ENCODE measurements at places on chromosomes 5 and 9.

- DNase-seq: no peak
Observed at GRCh38 chr9:23635276-23635675, 190.8 kb downstream of the ELAVL2 start.

- DNase-seq: no peak
Observed at GRCh38 chr5:30604648-30605262, 588.7 kb upstream of the CDH6 start.

GRCh38 chr9:99181206-99181605 is 40.5 kb downstream of the ALG2 start:
- no peak for DNase-seq

- no peak for DNase-seq
Observed at GRCh38 chr9:86706391-86706790, 240.9 kb downstream of the GAS1 start.

- DNase-seq: no peak
Observed at GRCh38 chr5:124349931-124350330, 396.5 kb downstream of the ZNF608 start.

DNA sequence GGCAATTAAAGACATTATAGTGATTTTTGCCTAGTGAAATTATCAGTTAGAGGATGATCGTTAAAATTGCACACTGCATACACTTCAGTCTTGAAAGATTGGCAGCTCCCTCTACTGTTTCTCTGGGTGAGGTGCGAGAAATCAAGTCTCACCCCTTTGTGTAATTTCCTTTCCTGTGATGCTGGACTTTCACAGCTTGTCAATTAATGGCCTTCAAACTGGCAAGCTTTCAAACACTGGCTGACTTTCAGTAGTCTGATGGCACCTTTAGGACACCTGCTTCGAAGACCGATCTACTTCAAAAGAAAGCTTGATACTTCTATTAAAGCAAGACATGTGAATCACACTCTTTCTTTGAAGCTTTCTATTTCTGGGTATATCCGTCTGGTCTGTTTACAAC is 706.7 kb upstream of the PTPRD start:
- DNase-seq: no peak

GRCh38 chr5:126122942-126123341 is 300.3 kb upstream of the GRAMD2B start:
- no peak for DNase-seq

GRCh38 chr9:133004999-133005760 is 25.6 kb upstream of the GTF3C5 start:
- no peak for DNase-seq

- no peak for DNase-seq
Observed at GRCh38 chr9:78573669-78574068, 276.7 kb downstream of the PSAT1 start.

DNA sequence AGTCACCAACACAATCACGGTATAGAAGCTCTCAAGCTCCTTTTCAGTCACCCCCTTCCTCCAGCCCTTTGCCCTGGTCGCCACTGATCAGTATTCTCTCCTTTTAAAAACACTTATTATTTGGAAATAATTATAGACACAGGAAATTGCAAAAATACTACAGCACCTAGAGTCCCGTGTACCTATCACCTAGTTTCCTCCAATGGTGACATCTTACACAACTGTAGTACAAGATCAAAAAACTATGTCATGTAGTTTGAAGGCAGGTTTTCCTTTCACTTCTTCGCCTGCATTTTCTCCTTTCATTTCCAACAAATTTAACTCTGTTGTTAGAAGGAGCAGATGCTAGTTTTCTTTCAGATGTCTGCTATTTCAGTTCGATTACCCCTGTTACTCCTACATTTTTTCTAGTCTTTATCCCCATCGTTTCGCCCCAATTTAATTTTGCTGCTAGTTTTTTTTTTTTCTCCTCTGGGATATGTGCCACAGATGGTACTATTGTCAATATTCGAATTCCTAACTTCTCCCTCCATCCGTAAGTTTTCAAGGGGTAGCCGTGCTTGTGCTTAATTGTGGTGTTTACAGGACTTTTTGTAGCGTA is 612 bp upstream of the ATG10 start:
- peak; percentile 68 for DNase-seq

DNA sequence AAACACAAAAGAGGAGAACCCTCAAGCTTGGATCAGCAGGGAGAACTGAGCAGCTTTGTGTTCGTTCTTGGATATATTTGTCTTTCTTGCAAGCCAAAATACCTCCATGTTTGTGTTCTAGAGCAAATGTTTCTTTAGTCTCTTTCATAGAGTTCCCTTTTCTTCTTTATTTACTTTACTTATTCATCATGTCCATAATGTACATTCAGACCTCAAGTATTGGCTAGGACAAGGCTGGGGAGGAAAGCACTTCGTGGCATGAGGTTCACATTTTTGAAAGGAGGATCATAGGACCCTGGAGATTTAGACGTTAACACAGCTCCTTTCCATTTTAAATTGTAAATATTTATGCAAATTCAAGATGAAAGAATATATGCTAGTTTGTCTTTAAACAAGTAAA is 590.2 kb upstream of the MEF2C start:
- DNase-seq: no peak

DNA sequence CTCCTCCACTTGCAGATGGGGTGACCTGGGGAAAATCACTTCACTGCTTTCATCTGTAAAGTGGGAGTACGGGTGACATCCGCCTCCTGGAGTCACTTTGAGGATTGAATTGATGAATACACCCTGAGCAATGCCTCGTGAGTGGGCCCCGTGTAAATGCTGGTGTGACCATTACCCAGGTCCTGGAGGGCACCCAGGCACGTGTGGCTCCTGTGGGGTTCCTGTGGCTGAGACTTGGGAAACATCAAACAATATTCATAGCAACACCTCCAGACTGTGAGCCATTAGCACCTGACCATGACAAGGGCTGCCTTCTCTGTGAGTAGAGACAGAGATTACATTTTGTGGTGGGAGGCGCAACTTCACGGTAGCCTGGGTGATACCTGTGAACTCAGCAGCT is 11.4 kb downstream of the MRPL36 start:
- no peak for DNase-seq

GRCh38 chr9:133111808-133112662 is 9.0 kb downstream of the RALGDS start:
- DNase-seq: no peak

DNA sequence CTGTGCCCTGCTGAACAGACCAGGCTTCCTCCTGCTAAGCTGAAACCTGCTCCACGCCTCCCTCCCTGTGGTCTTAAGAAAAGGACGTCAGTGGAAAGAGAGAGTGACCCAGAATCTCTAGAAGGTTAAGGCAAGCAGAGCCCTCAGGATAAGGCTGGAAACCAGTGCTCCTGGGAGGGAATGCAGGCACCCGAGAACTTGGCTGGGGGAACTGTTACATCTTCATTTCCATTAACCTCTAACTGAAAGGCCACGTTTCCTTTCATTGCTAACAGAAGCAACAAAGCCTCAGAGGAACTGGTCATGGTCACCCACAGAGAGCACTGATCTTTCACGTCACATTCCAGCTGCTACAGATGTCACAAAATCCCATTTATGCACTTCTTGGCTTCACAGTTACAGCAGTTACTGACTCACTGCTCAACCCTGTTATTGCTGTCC is 26.1 kb upstream of the AKNA start:
- no peak for DNase-seq

GRCh38 chr5:168047043-168047668 is 244.3 kb upstream of the WWC1 start:
- DNase-seq: no peak

- no peak for DNase-seq
Observed at GRCh38 chr5:6496207-6496584, 47.5 kb downstream of the UBE2QL1 start.

GRCh38 chr5:170533383-170533782 is 29.6 kb downstream of the KCNIP1 start:
- no peak for DNase-seq

DNA sequence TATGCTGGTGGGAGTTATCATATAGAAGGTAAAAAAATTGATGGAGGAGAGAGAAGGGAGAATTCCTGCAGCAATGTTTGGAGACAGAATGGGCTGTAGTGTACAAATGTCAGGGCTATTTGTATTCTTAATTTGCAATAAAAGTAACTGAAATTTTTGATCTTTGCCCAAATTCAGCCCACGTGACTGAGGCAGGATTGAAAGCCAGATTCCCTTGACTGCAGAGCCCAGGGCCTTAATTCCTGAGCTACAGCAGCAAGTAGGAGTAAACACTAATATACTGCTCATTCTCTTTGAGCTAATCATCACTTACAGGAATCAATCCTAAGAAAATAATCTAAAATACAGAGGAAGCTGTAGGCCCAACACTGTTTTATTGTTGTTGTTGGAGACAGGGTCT is 5.2 kb upstream of the ANXA6 start:
- DNase-seq: no peak

- peak; percentile 71 for DNase-seq
Observed at GRCh38 chr5:67215519-67216471, 19.2 kb upstream of the CD180 start.

DNA sequence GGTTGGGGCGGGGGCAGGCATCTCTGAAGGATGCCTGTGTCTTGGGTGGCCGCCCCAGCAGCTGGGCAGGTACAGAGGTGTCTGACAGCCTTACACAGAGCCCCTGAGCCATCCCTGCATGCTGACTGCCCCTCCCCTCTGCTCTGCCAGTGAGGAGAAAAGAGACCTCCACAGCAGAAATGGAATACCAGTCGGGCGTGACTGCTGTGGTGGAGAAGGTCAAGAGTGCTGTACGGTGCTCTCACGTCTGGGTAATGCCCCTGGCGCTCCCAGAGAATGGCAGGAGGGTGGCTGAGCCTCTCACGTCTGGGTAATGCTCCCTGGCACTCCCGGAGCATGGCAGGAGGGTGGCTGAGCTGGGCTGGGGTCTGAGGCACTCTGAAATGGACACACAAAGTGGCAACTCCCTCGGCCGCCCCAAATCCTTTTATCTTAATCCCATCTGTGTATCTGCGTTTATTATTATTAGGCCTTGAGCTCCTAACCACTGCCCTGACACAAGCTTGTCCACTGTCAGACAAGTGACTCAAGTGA is 2.5 kb upstream of the RABL6 start:
- no peak for DNase-seq

DNA sequence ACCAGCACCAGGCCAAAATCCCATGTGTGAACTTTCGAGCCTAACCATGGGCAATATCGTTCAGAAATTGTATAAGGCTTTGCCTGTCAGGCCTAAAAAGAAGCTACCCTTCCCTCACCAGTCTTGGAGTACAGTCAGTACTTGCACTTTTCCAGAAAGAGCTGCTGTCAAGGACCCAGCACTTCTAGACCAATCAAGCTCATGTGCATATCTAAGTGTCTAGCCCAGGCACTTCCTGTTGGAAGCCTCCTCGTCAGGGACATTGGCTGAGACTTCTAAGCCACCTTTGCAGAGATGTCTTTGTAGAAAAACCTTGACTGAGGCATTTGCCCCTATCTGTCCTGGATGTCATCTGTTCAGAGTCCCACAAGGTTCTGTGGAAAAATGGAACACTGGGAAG is 1930.5 kb downstream of the EFNA5 start:
- no peak for DNase-seq

DNA sequence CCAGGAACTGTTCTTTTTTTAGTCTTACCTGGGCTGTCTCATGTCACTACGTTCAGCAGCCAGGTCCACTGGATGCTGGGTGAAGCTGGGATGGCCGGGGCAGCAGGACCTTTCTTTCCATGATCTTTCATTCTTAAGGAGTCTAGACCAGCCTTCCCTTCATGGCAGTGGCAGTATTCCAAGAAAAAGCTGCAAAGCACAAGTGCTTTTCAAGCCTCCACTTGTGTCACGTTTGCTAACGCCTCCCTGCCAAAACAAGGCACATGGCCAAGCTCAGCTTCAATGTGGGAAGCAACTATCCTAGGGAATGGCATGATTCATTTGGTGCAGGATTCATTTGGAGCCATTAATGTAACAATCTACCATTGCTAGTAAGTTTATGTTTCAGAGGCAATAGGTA is 94.8 kb downstream of the RCL1 start:
- DNase-seq: no peak

- DNase-seq: no peak
Observed at GRCh38 chr9:34276772-34277171, 52.3 kb downstream of the KIF24 start.

- no peak for DNase-seq
Observed at GRCh38 chr5:159208514-159209437, 577 bp downstream of the RNF145 start.

DNA sequence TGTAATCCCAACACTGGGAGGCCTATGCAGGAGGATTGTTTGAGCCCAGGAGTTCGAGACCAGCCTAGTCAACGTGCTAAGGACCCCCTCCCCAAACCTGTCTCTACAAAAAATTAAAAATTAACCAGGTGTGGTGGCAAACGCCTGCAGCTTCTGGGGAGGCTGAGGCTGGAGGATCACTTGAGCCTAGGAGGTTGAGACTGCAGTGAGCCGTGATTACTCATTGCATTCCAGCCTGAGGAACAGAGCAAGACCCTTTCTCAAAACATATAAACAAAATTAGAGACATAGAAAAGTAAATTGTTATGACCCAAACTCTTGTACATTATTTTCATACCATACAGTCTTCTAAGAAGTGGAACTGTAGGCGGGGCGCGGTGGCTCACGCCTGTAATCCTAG is 1.1 kb downstream of the GPR107 start:
- no peak for DNase-seq

GRCh38 chr9:5596173-5596572 is 32.7 kb upstream of the RIC1 start:
- no peak for DNase-seq

DNA sequence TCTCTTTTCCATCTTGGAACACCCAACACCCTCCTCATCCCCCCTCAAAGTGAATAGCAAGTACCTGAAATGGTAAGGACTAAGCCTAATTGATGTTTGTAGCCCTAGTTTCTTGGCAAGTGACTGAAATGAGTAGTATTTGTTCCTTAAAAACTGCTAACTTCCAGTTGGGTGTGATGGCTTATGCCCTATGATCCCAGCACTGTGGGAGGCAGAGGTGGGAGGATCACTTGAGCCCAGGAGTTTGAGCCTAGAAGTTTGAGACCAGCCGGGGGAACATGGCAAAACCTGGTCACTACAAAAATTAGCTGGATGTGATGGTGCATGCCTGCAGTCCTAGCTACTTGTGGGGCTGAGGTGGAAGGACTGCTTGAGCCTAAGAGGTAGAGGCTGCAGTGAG is 44.1 kb downstream of the ZFR start:
- no peak for DNase-seq

DNA sequence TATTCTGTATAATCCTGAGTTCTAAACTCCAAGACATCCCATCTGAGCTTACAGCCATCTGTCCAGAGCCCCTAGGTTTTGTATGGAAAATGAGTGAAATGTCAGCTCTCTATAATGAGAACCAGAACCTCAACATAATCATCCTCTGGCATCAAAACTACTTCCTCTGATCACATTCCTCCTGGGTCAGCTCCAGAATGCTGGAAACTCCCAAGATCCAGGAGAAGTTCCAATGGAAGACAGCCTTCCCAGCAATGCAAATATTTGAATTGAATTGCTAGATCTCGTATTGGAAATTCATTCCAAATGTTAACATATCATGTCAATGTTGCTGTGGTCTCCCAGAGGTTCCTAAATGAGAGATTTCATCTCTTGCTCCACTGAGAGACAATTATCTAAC is 23.8 kb downstream of the C9 start:
- no peak for DNase-seq

GRCh38 chr5:152608458-152608857 is 203.4 kb upstream of the NMUR2 start:
- DNase-seq: no peak

Measured in central memory CD4-positive, alpha-beta T cell (primary cell).